ENCODE measurements at places on chromosomes 7 and 10. TPM values are rescaled to one million over a fixed set of nuclear protein-coding genes. Genes with fewer than 3 reads are reported as not detected.

ITPRID1 gene
- not detected for total RNA-seq

DNA sequence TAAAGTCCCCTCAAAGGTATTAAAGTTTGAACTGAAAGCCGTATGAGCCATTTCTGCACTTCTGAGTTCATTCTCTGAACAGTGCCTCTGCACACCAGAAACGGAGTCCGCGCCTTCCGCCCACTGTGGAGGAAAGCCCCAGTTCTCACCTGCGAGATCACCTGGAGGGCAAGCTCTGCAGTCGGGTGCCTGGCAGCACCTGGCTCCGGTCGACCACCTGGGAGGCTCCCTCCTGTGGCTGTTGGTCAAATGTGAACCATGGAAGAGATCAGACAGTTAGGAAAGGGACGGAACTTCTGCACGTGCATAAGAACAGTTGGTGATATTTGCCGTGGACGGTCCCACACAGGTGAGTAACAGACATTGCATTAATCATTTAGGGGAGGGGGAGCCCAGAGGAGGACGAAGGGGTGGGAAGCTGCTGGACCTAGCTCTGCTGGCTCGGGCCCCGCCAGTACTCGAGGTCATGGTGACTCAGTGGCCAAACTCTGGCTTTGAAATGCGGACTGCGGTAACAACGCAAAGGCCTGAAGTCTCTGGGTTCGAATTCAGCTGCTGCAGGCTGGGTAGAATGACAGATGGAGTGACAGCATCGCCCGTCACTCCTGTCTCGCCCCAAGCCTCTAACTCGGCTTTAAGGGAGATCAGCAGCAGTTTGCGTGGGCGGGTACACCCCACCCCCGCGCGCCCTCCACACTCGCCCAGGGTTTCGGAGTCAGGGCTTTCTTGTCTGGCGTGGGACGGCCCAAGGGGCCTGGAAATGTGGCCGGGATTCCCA lies 1.7 kb upstream of the DPYSL4 start:
- no peaks in the 10 kb centered on the region for H3K4me1 ChIP-seq
- no peak overlapping the region for H3K4me3 ChIP-seq
- no peaks in the 10 kb centered on the region for H3K27me3 ChIP-seq
- H3K27ac ChIP-seq = no peak overlapping the region
- H3K36me3 ChIP-seq = no peaks in the 10 kb centered on the region
- no peak for DNase-seq

- no peak overlapping the region for H3K4me3 ChIP-seq
- peaks cover 15% of the 10 kb centered on the region for H3K4me1 ChIP-seq
- DNase-seq = no peak
- no peaks in the 10 kb centered on the region for H3K27me3 ChIP-seq
- H3K27ac ChIP-seq = no peak overlapping the region
- H3K36me3 ChIP-seq = peaks cover 33% of the 10 kb centered on the region
Observed at GRCh38 chr7:156751319-156751718, 110.7 kb downstream of the RNF32 start.

DNA sequence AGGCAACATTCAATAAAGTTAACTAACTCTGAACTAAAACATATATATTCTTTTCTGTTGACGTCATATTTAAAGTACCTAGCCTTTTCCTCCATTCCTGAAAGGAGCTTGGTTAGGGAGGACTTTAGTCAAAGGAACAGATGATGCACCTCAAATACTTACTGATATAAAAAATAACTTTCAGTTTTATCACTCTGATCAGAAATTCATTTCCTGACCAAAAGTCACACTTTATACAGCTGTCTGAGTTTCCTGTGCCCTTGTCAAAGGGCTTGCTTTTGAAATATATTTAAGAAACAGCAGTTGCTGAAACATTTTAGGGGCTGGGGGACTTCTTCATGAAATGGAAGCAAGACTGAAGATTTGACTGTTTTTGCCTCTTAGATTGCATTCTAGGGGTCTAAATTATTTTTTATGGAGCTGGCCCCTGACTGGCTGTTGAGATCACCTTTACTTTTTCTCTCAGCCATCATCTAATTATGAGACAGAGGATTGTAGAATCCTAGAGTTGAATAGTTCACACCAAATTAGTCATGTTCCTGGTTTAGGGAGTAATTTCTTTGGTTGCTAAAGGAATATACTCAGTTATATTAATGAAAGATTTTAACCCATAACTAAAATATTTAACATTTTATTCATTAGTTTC lies 46.6 kb downstream of the GLCCI1 start:
- no peak for DNase-seq
- H3K4me3 ChIP-seq = no peak overlapping the region
- no peaks in the 10 kb centered on the region for H3K27me3 ChIP-seq
- no peaks in the 10 kb centered on the region for H3K36me3 ChIP-seq
- no peak overlapping the region for H3K27ac ChIP-seq

GRCh38 chr10:98608411-98608810 lies 161.7 kb upstream of the HPS1 start:
- no peaks in the 10 kb centered on the region for H3K36me3 ChIP-seq
- no peak overlapping the region for H3K27ac ChIP-seq
- H3K4me1 ChIP-seq = no peaks in the 10 kb centered on the region
- no peak overlapping the region for H3K4me3 ChIP-seq

DNA sequence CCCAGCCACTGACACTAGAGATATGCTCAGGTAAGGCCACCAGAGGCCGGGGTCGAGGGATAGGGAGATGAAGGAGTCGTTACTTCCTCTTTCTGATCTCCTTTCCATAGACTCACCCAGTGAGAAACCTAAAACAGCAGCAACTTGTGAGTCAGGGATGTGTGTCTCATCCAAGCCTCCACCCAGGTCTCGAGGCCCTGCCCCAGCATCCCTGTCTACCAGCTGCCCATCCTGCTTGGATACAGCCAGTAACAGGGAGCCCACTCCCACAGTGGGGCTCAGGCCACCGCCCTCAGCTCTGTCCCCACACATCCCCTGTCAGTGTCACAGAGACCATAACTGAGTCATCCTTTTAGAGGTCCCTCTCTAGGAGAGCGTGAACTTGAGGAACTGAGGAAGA lies 49.6 kb upstream of the CHST15 start:
- DNase-seq = no peak
- no peaks in the 10 kb centered on the region for H3K4me1 ChIP-seq
- no peaks in the 10 kb centered on the region for H3K27me3 ChIP-seq
- H3K27ac ChIP-seq = no peak overlapping the region
- no peaks in the 10 kb centered on the region for H3K36me3 ChIP-seq

CYP3A7 gene
- not detected for total RNA-seq

All from Karpas-422 (cell line).